ENCODE measurements at places on chromosomes 16 and 17.

DNA sequence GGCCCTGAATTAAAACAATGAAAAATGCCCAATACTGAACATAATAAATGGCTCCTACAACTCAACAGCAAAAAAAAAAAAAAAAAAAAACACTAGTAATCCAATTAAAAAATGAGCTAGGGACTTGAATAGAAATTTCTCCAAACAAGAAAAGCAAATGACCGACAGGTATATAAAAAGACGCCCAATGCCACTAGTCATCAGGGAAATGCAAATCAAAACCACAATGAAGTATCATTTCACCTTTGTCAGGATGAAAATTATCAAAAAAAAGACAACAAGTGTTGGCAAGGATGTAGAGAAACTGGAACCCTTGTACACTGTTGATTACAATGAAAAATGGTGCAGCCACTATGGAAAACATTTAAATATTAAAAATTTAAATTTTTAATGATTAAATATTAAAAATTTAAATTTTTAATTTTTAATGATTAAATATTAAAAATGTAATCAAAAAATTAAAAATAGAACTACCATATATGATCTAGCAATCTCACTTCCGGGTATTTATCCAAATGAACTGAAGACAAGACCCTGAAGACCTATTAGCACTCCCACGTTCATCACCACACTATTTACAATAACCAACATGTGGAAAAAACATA is 28.1 kb downstream of the BBS2 start:
- no peak for DNase-seq

DNA sequence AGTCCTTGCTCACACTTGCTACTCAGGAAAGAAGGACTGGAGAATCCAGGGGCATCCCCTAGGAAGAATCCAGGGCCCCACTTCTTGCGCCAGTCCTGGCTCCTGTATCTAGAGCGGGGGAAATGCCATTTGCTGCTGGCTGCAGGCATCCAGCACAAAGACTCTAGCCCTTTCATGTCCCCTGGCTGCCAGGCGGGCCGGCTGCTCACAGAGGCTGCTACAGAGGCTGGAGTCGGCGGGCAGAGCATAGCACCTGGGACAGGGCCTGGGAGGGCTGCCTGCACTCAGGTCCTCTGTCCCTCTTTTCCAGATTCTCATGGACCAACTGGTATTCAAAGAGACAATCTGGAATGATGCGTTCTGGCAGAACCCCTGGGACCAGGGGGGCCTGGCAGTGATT is 13.8 kb downstream of the SMIM5 start:
- DNase-seq = no peak

DNA sequence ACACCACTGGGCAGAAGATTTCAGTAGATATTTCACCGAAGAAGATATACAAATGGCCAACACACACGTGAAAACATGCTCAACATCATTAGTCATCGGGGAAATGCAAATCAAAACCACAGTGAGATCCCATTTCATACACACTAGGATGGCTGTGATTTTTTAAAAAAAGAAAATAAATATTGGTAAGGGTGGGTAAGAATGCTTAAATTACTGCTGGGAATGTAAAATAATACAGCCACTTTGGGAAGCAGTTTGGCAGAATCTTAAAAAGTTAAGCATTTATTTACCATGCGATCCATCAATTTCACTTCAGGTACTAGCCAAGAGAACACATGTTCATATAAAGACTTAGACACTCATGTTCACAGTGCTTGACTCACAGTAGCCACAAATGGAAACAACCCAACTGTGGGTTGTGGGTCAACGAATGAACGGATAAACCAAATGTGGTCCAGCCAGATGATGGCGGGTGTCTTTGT is 6.5 kb upstream of the C16orf74 start:
- DNase-seq = no peak

- DNase-seq = no peak
These were observed 210.2 kb downstream of the PARN start for GRCh38 chr16:14419817-14420216.

DNA sequence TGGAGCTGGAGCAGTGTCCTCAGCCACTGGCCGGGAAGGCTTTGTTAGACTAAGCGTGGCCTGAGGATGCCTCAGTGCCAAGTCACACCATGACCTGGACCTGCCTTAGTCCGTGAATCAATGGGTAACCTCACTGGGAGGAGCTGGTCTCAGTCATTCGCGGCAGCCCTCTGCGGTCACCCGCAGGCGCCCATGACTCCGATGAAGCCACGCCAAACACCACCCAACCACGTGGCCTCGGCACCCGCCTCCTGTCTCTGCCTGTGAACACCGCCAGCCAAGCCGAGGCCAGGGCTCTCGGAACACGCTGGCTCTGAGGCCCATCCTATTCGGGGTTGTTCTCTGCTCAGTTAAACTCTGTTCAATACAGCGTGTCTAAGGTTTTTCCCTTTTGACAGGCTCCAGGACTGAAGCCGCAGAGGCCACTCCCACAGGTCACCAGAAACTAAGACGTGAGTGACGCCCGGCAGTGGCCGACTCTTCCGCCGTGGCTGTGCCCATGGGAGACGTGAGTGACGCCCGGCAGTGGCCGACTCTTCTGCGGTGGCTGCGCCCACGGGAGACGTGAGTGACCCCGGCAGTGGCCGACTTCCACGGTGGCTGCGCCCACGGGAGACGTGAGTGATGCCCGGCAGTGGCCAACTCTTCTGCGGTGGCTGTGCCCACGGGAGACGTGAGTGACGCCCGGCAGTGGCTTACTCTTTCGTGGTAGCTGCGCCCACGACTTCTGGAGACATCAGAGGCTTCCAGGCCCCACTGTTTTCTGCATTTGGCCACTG is 16.8 kb upstream of the PABPN1L start:
- DNase-seq = no peak

GRCh38 chr17:72975509-72975908 is 117.0 kb downstream of the SLC39A11 start:
- DNase-seq = no peak

DNA sequence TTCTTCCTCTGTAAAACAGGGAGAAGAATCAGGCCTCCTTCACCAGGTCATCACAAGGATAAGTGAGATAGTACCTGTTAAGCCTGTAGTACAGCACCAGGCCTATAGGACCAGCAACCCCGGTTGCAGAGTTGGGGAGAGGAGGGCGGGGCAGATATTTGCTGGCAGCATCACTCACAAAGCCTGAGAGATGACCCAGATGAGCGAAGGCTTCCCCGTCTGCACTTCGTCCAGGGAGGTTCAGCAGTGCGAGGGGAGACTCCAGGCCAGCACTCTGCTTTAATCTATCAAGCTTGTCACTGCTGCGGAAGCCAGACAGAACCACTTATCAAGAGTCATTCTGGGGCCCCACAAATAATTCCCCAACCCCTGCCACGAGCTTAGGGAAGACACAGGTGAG is 15.8 kb upstream of the RBBP6 start:
- no peak for DNase-seq

DNA sequence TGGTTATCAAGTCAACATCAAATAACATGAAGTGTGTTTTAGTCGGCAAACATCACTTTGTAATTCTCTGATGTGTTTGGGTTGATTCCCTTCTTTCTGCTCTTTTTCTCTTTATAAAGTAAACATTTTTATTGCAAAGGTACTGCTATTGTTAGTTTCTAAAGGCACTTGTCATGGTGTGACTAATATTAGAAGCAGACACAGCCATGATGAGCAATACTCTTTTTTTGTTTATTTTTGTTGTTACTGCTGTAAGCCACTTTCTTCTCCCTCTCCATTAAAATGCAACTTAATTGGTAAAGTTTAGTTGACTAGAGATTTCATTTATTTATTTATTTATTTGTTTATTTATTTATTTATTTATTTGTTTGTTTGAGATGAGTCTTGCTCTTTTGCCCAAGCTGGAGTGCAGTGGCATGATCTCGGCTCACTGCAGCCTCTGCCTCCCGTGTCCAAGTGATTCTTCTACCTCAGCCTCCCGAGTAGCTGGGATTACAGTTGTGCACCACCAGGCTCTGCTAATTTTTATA is 424.7 kb downstream of the WWOX start:
- no peak for DNase-seq

DNA sequence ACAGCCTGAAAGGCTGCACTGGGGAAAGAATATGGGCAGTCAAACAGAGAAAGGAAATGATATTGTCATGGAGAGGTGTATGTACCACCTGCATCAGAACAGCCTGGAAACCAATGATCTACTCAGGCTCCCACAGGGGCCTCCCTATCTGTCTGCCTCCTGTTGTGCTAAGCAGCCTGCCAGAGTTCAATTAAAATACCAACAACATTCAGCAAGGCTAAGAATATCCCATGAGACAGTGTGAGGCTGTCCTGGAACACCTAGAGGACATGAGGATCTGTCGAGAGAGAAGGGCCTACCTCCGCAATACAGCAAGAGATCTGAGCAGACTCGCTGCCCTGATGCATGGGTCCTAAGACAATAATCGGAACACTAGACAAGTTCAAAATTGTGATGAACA is 8.4 kb downstream of the FXR2 start:
- no peak for DNase-seq

DNA sequence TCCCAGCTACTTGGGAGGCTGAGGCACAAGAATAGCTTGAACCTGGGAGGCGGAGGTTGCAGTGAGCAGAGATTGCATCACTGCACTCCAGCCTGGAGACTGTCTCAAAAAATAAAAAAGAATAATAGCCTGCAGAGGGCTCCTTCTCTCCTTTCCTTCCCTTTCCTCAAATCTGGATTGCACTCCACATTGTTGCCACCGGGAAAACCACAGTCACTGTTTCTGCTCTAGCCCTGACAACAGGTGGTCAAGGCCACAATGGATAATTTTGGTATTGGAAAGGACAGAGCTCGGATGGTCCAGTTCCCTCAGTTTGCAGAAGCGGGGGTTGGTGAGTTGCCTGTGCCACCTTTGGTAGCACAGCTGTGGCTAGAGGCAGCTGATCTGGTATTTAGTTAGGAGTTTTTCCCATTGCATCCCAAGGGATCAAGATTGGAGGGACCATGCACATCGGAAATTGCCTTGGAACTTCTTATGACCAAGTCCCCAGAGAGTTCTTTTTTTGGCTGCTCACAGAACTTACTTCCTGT is 44.7 kb upstream of the PRSS54 start:
- peak; percentile 47 for DNase-seq

GRCh38 chr17:64085650-64086005 is 44.3 kb downstream of the ERN1 start:
- DNase-seq = no peak

DNA sequence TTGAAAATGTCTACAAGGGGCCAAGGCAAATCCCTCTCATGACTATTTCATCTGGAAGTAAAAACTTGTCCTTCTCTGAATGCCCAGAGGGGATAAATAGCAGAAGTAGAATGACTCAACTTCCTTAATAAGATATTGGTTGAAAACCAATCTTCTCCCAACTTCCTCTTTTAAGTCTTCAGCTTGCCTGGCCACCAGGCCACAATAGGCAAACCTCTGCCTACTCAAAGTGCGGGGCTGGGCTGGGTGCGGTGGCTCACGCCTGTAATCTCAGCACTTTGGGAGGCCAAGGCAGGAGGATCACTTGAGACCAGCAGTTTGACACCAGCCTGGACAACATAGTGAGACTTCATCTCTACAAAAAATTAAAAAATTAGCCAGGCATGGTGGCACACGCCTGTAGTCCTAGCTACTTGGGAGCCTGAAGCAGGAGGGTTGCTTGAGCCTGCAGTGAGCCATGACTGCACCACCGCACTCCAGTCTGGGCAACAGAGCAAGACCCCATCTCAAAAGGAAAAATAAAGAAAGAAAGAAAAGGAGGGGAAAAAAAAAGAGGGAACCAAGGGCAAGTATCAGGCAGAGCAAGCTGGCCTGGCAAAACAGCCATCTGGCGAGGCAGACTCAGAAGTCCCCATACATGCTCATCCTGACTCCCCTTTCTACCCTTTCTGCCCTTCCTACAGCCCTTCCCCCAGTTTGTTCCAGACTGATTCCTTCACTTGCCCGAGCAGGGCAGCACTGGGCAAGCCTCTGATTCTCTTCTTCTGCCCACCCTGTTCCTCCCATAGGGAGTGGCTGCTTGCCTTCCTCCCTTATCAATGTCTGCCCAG is 20.6 kb downstream of the MAP3K14 start:
- DNase-seq = peak; percentile 14

GRCh38 chr17:41667280-41668041 is 21.2 kb upstream of the EIF1 start:
- DNase-seq = no peak

DNA sequence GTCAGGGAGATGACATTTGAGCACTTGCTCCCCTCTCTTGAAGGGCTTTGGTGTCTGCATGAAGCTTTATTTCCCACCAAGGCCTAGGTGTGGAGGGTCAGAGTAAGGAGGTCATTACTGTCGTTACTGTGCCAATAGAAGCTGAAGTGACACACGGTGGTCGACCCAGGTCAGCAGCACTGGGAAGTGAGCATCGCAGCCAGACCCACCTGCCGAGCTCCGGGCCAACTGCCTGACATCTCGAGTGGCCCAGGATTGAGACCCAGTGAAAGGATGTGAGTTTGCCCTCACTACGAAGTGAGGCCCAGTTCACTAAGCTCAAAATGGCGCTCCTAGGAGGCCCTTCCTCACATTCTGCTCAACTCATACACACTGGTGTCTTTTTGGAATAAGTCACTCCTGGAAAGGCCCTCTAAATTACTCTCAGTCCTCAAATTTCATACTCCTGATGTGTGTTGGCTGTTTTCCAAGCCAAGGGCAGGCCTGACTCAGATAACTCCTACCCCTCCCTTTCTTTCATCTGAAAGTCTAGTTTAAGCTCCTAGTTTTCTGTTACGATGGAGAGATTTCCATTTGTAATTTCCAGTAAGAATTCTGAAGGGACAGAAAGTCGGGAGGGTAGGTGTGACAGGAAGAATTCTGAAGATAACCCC is 200.4 kb downstream of the LGALS9B start:
- no peak for DNase-seq

DNA sequence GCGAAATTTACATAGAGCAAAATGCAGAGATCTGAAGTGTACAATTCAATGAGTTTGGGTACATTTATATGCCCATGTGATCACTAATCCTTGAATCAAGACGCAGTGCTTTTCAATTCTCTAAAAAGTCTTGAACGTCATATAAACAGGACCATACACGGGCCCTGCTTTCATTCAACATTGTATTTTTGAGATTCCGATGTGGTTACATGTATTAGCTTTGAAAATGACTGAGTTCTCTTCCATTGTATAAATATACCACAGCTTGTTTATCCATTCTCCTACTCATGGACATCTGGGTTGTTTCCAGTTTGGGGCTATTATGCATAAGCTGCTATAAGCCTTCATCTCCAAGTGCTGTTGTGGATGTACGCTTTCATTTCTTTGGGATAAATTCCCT is 45.5 kb downstream of the ZCCHC14 start:
- DNase-seq = no peak

- no peak for DNase-seq
These were observed 22.9 kb downstream of the DHRS7C start for GRCh38 chr17:9768381-9768934.

DNA sequence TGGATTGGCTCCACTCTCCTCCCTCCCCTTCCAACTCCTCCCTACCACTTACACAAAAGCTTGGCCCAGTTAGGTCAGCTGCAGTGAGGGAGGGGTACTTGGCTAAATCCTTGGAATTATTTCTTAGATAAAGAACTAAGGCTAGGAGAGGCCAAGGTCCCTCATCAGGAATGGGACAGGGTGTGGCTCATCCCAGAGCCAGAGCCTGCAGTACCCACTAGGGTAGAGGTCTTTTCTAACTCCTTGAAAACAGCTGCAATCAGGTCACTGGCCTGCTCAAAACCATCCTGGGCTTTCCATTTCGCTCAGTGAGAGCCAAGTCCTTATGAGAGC is 1.9 kb upstream of the SLC46A1 start:
- DNase-seq = no peak

- DNase-seq = no peak
These were observed 134.4 kb downstream of the COPRS start for GRCh38 chr17:31724619-31725018.

Data from right hindlimb (tissue), 1 donor.